ENCODE measurements at places on chromosomes 7 and 10.

- DNase-seq = no peak
Measured at GRCh38 chr7:115221456-115221855, 299.6 kb downstream of the MDFIC start.

DNA sequence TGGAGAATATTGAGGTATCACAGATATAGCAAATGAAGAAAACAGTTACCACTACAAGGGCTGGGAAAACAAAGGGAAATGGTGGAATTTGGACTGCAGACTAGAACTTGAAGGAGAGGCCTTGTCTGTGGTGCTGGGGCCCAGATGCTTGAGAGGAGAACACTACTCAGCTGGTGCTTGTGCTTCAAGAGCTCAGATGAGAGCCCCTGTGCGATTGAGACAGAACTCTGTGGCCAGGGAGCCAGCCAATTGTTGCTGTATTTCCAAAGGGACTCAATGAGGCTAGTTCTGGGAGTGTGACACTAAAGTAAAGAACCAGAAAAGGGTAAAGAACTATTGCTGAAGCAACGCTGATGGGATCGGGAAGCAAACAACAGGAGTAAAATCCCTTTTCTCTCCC lies 406.5 kb upstream of the SEMA3D start:
- DNase-seq = no peak

- peak; percentile 54 for DNase-seq
Measured at GRCh38 chr10:9613338-9614075, 1404.2 kb upstream of the CELF2 start.

DNA sequence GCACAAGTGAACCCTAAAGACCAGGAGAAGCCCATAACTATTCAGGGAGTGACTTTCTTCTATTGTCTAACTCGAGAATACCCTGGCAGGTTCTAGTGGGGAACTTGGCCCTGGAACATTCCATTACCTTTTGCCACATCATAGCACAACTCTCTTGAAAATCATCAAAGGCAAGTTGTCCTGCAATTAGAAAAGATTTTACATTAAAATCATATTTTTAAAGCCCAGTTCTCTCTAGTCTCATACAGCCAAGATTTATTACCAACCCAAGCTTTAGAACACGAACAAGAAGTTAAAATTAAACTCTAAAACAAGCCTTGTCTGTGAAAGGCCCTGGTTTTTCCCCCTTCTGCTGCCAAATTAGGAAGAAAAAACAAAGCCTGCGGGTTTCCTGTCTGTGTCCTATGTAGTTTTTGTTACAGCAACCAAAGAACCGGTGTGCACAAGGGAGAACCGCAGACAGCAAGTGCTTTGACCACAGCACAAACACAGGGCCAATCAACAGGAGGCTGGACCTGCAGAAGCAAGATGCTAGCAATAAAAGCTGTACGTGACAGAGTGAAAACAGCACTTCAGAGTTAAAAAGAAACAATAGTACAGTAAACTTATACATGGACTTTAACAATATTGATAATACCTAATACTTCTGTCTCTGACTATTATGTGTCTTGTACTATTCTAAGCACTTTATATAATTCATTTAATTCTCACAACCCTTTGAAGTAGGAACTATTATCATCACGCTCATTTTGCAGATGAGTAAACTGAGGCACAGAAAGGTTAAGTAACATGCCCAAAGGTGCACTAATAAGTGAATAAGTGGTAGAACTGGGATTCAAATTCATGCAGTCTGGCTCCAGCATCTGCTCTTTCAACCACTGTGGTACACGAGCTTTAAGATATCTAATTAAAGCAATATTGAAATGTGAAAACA lies 65.8 kb downstream of the STK17A start:
- peak; percentile 84 for DNase-seq

DNA sequence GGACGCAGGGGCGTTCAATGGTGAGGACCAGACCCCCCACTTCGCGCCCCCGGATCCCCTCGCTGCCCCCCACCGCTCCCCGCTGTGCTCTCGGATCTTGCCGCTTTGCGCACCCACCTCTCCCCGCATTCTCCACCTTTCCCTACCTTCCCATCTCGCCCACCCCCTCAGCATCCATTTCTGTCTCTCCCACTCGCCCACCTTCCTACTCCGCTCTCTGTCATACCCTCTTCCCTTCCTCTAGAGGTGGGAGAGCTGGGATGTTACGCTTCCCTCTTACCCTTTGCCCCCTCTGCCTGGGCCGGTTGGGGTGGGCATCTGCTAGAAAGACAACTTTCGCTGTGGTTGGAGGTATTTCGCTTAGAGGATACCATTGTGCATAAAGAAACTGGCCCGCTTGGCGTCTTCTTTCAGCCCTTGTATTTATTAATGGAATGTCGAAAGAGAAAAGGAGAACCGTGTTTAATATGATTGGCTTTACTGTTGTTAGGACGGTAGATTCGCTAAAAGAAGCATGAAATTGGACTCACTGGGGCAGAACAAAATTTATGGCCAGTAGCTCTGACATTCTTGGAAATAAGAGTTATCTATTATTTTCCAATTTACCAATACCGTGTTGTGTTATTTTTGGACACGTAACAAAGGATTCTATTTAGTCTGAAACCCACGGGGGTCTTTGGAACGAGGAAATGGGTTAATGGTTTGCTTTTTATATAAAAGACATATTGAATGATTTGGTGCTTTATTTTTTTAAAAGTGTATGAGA lies 873 bp downstream of the PRKAR2B start:
- no peak for DNase-seq

DNA sequence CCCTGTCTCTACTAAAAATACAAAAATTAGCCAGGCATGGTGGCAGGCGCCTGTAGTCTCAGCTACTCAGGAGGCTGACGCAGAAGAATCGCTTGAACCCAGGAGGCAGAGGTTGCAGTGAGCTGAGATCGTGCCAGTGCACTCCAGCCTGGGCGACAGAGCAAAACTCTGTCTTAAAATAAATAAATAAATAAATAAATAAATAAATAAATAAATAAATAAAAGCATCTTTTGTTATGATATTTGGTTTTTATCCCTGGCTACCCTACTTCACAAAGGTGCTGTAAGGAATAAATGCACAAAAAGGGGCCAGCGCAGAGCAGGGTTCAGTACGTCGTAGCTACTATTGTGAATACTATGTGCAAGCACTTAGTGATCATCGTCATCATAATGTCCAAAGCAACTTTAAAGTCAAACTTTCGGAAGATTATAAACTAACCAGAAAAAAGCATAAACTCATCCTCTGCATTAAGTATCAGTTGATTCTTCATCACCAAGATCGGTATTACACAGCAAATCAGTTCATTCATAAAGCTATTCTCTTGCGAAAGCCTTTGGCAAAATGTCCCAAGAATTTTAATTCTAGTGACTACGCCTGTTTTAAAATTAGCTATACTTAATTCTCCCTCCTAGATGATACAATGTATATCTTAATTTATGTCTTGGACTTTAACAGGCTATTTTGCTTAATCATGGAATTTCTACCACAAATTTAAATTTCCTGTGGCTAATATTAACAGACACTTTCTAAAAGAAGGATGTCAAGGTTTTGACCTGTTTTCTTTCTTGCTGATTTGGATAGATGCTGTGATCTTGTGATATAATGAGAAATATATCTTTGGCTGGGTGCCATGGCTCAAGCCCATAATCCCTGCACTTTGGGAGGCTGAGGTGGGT lies 7.6 kb upstream of the NFE2L3 start:
- no peak for DNase-seq

- DNase-seq = no peak
Measured at GRCh38 chr7:111004310-111004901, 86.5 kb upstream of the LRRN3 start.

GRCh38 chr7:143360788-143361551 lies 1.5 kb downstream of the FAM131B start:
- no peak for DNase-seq

DNA sequence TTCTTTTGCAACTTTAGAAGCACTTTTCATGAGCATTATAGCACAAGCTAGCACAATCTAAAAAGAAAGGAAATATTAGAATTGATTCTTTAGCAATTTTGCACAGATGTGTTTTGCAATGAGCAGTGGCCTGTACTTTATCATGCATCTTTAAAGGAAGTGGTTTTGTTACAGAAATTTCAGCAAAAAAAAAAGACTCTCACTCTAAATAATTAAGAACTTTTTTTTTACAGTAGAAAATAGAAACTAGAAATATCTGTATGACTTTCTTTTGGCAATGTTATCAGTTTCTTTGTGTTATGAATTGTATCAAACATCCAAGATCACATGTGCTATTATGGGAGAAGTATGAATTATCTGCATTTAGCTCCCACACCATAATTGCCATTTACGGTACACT lies 195.7 kb upstream of the KLF6 start:
- no peak for DNase-seq

- DNase-seq = no peak
Measured at GRCh38 chr10:126425489-126426065, 37.3 kb upstream of the ADAM12 start.

DNA sequence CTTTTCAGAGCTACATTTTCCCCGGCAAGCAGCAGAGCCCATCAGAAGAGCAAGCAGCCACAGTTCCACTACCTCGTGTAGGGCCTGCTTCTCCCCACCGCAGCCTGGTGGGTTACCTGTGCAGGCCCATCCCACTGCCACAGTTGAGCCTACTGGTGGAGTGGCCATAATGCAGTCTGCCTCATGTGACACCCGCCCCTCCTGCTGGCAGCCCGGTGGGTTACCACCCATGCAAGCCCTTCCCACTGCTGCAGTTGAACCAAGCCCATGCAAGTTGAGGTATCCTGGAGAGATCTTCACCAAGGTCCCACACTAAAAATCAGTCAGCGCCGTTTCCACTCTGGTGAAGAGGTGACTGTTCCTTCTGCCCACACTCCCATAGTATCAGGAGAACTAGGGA lies 32.1 kb upstream of the CNNM1 start:
- no peak for DNase-seq

DNA sequence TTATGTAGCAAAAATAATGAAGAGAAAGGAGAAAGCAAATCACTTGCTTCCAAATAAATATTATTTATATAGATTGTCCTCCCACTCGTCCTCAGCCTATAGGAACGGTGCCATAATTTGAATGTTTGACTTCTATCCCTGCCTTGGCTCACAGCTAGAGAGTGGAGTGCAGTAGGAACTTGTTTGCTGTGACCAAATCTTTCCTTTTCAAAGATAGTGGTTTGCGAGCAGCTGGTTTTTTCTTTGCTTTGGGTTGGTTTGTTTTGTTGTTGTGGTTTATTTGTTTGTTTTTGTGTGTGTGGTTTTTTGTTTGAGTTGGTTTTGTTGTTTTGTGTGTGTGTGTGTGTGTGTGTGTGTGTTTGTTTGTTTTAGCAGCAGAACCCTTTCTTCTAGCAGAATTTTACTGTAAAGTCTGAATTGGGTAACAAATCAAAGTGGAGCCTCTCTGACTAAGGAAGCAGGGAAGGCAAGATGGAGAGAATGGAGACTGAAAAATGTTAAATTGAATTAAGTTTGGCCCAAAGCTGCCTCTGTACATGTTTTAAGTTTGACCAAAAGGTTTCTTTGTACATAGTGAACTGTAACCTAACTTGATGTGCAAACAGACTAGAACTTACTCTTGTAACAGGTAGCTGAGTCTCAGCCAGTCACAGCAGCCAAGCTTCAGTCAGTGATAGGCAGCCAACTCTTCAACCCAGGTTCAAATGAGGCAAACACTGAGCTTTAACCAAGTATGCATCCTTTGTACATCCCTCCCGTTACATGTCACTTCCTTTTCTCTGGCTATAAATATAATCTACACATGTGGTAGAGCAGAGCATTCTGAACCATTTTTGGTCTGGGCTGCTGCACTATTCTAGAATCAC lies 149.5 kb upstream of the LRGUK start:
- no peak for DNase-seq

- DNase-seq = peak; percentile 84
Measured at GRCh38 chr7:81676813-81677212, 93.0 kb downstream of the HGF start.

- peak; percentile 73 for DNase-seq
Measured at GRCh38 chr10:14385596-14386593, 55.2 kb upstream of the FRMD4A start.

- peak; percentile 80 for DNase-seq
Measured at GRCh38 chr7:122092964-122093797, 50.9 kb downstream of the AASS start.

Measured in fibroblast of mammary gland (primary cell).